ENCODE measurements at places on chromosomes 5 and 9. TPM values are rescaled to one million over a fixed set of nuclear protein-coding genes. Genes with fewer than 3 reads are reported as not detected.

- no peak for DNase-seq
These were observed 230.6 kb downstream of the NFIB start for GRCh38 chr9:14083366-14083765.

- no peak for DNase-seq
These were observed 722 bp upstream of the ERGIC1 start for GRCh38 chr5:172833372-172833685.

- DNase-seq: no peak
These were observed 1.1 kb downstream of the ELOVL7 start for GRCh38 chr5:60842871-60843385.

DNA sequence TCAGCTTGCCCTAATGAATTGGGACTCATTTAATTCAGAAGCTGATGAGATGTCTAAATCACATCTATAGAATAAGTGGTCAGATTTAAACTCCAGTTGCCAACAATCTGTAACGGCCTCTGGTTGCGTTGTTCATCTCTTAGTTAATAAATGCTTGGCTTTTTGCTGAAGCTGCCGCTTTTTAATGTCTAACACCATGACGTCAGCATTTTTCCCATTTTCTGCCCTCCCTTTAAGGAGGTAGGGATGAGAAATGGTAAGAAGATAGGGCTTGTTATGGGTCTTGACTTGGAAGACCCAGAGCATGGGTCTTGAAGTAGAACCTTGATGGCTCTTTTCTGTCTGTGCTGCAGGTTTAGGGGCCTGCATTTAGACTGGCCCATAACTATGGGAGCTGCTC is 33.3 kb downstream of the PALM2AKAP2 start:
- no peak for DNase-seq

- no peak for DNase-seq
These were observed 42.3 kb downstream of the PLPP1 start for GRCh38 chr5:55492449-55492848.

GLDC gene
- 0.49 TPM for total RNA-seq

GRCh38 chr9:27276193-27277030 is 20.5 kb downstream of the EQTN start:
- no peak for DNase-seq

GRCh38 chr5:4581289-4581688 is 558.8 kb upstream of the ADAMTS16 start:
- DNase-seq: no peak

DNA sequence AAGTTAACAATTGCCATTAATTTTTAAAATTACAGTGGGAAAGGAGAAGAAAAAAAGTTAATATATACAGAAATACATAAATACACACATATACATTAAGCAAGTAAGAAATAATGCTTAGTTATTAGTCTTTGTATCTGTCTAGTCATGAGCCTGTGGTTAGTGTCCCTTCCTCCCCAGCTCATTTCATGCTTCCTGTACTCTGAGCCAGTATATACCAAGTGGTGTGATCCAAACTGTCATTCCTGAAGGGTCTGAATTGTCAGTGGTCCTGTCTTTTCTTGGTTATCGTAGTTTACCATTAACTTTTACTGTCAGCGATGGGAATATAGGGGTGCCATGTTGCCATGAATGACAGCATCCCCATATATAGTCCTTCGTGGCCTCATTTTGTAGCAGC is 24.2 kb upstream of the STOM start:
- no peak for DNase-seq

AIF1L gene
- total RNA-seq: 3.7 TPM

CYLC2 gene
- not detected for total RNA-seq

GRCh38 chr5:79329453-79329852 is 93.5 kb downstream of the JMY start:
- DNase-seq: no peak

- DNase-seq: no peak
These were observed 98.0 kb upstream of the TSLP start for GRCh38 chr5:110973510-110973909.

CA9 gene
- not detected for total RNA-seq

DNA sequence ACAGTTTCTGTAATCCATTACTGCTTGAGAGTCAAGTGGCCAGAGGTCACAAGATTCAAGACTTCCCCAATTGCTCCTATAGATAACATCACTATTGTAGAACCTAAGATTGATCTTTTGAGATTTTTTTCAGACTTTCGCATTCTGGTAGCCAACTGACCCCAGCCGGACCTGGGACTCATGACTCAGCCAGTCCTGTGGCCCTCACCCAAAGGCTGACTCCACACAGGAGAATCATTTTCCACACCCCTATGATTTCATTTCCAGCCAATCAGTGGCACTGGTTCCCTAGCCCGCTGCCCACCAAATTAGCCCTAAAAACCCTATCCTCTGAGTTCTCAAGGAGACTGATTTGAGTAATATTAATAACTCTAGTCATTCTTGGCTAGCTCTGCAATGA is 36.2 kb downstream of the TARS1 start:
- no peak for DNase-seq

FUT7 gene
- not detected for total RNA-seq

GRCh38 chr5:177438468-177438867 is 8.1 kb upstream of the PRR7 start:
- DNase-seq: no peak

- no peak for DNase-seq
These were observed 34.2 kb upstream of the IL7R start for GRCh38 chr5:35822511-35822910.

- no peak for DNase-seq
These were observed 667 bp downstream of the FBXO10 start for GRCh38 chr9:37575511-37575914.

ARAP3 gene
- total RNA-seq: 5.2 TPM

- DNase-seq: no peak
These were observed 71.1 kb downstream of the FBXL7 start for GRCh38 chr5:15571081-15571480.

- DNase-seq: no peak
These were observed 36.5 kb upstream of the ANKRD33B start for GRCh38 chr5:10527281-10527950.

TAF9 gene
- total RNA-seq: 50.6 TPM

GRCh38 chr5:74619308-74619707 is 21.2 kb downstream of the ENC1 start:
- no peak for DNase-seq

- DNase-seq: no peak
These were observed 341.5 kb upstream of the CCNH start for GRCh38 chr5:87754009-87754757.

ZNF462 gene
- 16.3 TPM for total RNA-seq

DNA sequence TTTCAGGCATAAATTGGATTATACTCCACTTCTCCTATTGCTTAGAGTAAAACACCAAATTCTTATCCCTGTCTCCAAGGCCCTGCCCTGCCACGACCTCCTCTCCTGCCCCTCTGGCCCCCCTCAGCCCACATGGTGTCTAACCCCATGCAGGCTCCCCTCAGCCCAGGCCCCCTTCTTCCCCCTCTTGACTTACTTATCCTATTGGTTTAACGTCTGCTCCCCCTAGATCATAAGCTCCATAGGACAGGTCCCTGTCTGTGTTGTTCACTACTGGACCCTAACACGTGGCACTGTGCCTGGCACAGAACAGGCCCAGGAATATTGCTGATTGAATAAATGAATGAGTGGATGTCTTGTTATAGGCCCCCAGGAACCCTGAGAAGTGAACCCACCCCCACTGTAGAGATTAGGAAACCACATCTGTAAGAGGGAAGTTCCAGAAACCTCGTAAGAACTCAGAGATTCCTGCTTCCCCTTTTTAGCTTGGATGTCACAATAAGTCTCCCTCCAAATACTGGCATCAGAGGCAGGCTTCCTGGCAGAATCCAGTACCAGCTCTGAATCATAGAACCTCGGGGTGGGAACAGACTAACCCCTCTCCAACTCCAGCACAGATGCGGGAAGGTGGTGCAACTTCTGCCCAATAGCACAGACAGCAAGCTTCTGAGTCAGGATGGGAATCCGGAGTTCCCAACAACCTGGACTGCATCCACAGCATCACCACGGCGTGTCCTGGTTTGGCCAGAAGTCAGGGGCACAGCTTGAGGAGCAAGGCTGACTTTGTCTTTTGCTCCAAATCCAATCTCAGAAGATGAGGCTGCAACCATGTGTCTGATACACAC is 31.5 kb downstream of the HRH2 start:
- peak; percentile 64 for DNase-seq

PCDHA9 gene
- not detected for total RNA-seq

DNA sequence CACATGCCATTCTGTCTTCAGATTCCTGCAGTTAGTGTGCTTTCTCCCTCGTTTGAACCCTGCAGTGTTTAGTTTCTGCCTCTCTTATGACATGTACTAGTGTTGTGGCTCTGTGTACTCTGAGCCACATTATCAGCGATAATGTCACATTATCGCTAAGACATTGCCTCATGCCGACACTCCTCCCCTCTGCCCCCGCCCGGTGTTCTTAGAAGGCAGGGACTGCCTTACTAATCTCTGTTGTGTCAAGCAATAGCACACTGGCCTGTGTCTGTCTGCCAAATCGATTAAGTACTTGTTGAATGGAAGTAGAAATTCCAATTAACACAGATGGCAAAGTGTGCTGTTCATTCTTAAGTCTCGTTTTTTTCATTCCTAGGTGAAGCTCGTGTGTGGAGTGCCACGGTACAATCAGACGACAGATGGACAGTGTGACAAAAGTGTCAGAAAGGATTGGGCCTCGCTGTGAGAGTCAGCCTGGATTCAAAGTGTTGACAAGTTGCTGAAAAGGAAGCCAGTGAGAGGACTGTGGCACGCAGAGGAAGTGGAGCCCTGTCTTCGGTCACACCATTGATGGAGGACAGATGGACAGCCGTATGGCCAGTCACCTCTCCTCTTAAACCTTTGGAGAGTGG is 10.5 kb downstream of the PIK3R1 start:
- DNase-seq: no peak

DNA sequence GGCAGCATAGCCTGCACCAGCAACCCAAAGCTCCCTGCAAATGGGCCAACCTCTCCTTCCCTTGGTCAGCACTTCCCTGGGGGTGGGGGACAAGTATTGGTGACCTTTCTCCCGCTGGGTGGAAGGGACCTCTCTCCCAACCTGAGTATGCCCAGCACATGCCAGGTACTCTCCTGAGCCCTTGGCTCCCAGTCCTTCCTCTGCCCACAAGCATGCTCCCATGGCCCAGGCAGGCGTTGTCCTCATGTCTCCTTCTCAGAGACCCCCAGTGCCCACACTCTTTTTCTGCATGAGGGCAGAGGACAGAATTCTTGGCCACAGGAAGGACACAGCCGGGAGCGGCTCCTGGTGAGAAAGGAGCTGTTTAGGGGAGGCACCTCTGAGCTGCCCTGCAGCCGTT is 60.3 kb downstream of the PHF2 start:
- no peak for DNase-seq

TRAF1 gene
- total RNA-seq: 1.1 TPM

DNA sequence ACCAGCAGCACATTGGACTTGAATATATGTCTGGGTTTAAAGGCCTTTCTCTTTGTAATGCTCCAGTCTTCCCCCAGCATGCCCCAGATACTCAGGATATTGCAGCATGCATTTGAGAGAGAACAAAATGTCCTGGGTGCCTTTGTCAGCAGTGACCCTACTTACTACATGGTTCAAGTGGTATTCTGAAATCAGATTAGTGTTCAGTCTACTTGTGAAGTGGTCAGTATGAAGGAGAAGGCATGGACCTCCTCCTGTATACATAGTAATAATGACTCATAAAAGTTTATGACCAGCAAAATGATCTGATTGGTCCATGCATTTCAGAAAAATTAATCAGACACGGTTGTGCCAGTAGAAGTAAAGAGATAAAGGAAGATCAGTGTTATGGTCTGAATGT is 25.4 kb downstream of the GPR21 start:
- DNase-seq: no peak

DNA sequence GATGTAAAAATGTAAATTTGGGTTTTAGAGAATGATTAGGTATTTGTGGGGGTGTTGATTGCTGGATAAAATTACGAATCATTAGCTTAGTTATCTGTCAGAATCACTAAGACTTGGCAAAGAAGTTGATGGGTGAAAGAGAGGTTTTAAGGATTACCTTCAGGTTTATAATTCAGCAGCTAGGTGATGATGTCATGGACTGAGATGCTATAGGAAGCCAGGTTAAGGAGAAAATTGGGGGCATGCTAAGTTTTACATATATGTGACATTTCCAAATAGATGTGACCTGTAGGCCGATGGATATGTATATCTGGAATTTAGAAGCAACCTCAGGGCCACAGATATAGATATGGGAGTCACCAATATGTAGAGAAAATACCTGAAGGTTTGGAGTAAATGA is 228.0 kb downstream of the FER start:
- DNase-seq: no peak

GRCh38 chr5:151040211-151040747 is 19.9 kb downstream of the GPX3 start:
- peak; percentile 53 for DNase-seq

DNA sequence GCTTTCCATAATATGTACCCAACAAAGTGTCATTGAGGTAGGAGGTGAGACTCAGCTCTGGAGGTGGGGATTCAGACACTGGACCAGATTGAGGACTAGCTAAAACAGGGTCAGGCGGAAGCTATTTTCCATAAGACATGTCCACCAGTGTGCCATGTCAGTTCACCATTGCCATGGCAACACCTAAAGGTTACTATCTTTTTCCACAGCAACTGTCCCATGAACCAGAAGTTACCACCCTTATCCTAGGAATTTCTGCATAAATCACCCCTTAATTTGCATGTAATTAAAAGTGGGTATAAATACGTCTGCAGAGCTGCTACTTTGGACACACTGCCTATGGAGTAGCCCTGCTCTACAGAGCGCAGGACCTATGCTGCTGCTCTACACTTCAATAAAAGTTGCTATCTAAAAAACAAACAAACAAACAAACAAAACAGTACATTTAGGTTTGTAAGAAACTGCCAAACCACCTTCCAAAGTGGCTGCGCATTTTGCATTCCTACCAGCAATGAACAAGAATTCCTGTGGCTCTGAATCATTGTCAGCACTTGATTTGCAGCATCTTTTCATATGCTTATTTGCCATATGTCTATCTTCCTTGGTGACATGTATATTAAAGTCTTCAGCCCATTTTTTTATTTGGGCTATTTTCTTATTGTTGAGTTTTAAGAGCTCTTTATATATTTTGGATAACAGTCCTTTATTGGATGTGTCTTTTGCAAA is 18.0 kb upstream of the TRIM32 start:
- no peak for DNase-seq

OR1J2 gene
- not detected for total RNA-seq

DNA sequence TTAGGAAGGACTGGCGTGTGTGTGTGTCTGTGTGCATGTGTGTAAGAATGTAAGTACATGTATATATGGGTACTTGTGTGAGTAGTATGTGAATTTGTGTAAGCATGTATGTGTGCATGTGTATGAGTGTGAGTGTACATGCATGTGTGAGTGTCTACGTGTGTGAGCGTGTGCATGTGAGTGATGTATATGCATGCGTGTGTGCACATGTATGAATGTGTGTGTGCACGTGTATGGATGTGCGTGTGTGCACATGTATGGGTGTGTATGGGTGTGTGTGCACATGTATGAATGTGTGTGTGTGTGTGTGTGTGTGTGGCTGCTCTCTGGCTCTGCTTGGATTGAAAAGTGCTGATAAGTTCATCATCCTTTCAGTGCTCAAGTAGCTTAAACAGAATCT is 154.5 kb downstream of the TENT4A start:
- DNase-seq: no peak

- DNase-seq: no peak
These were observed 87.4 kb upstream of the FER start for GRCh38 chr5:108660291-108660690.
